ENCODE measurements at places on chromosomes 11 and 22.
A peak's percentile ranks its signal among the peaks of the same experiment; 100 is the strongest.

GRCh38 chr22:40965936-40966725 is 15.0 kb downstream of the RBX1 start:
- peak; percentile 90 for DNase-seq

- peak; percentile 98 for DNase-seq
These were observed 58.2 kb upstream of the FTH1 start for GRCh38 chr11:62025487-62026105.

- DNase-seq = no peak
These were observed 28.0 kb downstream of the PRDM10 start for GRCh38 chr11:129974672-129975071.

DNA sequence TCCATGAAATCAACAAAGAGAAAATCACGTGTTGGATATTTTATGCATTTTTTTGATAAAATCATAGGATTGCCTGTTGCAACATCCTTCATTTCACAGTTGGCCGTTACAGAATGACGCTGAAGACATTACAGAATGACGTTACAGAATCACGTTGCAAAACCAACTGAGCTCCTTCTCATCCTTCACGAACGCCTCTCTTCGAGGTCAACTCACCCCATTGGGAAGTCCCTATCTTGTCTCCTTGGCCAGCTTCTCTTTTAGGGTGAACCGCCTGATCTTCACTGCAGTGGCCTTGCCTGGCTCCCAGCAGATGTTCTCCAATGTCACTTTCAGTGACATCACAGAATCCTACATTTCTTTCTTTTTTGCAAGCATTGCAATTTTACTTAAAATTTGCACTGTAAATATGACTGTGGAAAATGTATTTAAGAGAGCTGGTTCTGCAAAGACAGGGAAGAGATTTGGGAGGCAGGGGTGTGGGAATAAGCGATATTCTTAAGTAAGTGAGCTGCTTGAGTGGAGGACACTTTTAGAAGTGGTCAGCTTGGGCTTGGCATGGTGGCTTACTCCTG is 5.1 kb downstream of the KRTAP5-7 start:
- DNase-seq = no peak

DNA sequence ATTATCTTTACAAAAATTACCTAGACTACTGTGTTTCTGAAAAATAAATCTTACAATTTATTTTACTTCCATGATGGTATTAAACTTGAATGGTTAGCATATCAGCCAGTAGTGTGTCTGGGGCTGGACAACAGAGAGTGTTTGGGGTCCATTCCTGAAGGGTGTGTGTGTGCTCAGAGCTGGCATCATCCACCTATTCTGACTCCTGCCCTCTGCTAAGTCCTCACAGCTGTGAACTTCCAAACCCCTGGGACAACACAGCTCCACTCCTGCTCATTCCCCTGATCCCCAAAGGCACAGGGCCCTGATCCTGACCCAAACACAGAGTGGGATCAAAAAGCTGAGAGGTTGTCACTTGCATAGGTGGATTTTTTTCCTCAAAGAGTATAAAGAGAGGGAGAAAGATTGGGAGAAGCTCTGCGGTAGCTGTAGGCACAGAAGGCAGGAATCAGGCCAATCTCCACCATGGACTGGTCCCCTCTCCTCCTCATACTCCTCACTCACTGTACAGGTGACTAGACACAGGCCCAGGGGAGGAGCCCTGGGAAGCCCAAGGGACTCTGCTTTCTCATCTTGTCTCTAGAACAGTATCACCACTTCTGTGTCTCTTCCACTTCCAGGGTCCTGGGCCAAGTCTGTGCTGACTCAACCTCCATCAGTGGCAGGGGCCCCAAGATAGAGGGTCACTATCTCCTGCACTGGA is 55.7 kb upstream of the TOP3B start:
- no peak for DNase-seq

DNA sequence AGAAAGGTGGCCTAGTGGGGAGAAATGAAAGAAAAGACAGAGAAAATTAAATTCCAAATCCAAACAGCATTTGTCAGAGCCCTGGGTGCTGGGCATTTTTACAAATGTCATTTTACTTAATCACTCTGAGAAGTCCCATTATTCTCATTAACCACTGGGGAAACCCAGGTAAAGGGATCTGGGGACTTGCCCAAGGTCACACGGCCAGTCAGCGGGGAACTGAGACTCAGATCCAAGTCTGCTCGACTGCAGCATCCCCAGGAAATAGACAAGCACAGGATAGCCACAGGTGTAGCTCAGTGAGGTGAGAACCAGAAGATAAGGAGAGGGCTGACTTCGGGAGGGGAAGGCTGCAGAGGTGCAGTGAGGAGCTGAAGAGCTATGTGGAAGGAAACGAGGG is 7.9 kb downstream of the NRXN2 start:
- no peak for DNase-seq

- no peak for DNase-seq
These were observed 122.3 kb downstream of the MSANTD4 start for GRCh38 chr11:105899772-105900171.

DNA sequence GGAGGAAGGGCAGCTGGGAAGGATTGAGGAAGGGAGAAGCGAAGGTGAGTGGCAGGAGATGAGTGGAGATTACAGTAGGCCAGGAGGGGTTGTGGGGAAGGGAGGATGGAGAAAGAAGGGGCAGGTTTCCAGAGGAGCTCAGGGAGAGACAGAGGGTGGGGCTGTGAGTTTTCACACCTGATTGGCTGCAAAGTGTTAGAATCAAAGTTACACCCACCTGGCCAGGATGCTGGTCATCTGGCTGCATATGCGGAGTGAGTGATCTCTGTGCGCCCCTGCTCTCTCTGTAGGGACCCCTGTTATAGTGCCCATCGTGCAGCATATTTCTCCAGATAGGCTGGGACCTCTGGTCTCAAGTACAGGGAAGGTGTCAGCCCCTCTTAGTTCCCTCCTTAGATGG is 18.3 kb downstream of the AMPD3 start:
- no peak for DNase-seq

GRCh38 chr11:34548278-34548677 is 34.7 kb upstream of the ELF5 start:
- no peak for DNase-seq

- peak; percentile 94 for DNase-seq
These were observed at the start of gene CTSD for GRCh38 chr11:1763796-1764661. TSS of gene CTSD (minus strand) at chr11:1763927. CDS start at chr11:1763859, 68 bp downstream.

DNA sequence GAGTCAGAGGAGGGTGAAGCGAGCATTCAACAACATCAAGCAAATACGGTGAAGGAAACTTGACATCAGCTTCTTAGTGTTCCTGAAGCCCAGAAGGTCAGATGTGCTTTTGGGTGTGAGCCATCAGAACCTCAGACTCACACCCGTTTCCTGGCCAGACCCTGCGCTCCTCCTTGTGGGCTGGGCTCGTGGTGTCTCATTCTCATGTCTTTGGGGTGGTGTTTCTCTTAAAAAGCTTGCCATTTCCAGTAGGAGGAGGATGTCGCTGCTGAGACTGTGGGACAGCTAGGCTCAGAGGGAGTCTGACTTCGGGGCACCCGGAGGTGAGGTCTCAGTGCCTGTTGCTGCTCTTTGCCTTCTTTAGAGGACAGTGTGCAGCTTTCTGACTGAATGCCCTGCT is 24.2 kb downstream of the PPFIBP2 start:
- DNase-seq = peak; percentile 11

- DNase-seq = no peak
These were observed 46.4 kb downstream of the RCN1 start for GRCh38 chr11:32137263-32137662.

- no peak for DNase-seq
These were observed 145.9 kb downstream of the CEP164 start for GRCh38 chr11:117473481-117474091.

GRCh38 chr11:12497431-12497830 is 120.1 kb downstream of the PARVA start:
- DNase-seq = no peak

DNA sequence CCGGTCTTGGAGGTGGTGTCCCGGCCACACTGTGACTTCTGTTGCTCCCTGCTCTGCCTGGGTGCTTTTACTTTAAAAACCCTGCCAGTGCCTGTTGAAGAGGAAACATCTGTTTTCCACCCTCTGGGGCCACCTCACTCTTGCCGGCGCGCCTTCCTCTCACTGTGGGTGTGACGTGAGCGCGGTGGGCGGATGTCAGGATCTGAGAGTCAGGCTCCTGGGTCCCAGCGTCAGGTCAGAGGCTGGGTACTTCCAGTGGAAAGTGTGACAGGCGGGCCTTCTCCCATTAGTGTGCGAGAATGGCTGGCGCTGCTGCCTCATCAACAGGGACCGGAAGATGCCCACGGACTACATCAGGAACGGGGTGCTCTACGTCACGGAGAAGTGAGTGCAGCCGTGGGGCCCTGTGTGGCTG is 54.2 kb downstream of the GRAMD4 start:
- peak; percentile 87 for DNase-seq

DNA sequence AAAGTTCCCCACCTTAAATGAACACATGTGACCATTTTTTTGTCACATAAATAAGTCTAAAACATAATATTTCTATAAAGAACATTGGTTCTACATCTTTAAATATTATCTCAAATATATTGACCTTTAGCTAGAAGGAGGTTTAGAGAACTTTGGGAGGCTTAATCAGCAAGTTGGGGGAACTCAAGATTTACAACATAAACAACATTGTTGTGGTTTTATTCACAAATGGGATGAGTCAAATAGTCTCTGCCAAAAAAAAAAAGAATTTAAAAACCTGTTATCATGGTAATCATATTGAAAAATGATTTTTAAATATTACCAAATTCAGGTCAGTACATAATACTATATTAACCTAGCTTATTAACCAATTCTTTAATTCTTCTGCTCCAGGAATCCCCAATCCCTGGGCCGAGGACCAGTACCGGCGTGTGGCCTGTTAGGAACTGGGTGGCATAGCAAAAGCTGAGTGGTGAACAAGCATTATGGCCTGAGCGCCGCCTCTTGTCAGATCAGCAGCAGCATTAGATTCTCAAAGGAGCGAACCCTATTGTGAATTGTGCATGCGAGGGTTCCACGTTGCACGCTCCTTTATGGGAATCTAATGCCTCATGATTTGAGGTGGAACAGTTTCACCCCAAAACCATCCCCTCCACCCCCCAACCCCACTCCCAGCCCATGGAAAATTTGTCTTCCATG is 98.2 kb downstream of the RDX start:
- DNase-seq = no peak

DNA sequence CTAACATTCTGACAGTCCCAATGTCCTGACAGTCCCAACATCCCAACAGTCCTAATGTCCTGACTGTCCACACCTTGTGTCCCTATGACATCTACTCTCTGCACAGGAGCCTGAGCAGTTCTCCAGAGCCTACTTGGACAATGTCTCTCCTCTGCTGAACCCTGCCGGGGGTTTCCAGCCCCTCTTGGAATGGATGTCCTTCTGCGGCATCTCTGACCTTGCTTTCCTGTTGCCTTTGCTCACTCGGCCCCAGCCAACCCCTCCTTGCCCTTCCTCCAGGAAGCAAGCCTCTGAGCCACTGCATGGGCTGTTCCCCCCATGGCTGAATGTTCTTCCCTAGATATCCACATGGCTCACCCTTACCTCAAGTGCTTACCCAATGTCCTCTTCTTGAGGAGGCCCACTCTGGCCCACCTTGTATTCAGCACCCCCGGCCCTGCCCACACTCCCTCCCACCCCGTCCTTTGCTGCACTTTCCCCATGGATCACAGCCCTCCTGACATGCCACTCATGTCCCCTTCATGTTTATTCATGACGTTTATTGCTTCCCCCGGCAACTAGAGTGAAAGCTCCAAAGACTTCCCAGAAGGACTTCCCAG is 59.5 kb downstream of the DHCR7 start:
- peak; percentile 27 for DNase-seq

- DNase-seq = no peak
These were observed 7.5 kb upstream of the CRKL start for GRCh38 chr22:20909543-20910303.

DNA sequence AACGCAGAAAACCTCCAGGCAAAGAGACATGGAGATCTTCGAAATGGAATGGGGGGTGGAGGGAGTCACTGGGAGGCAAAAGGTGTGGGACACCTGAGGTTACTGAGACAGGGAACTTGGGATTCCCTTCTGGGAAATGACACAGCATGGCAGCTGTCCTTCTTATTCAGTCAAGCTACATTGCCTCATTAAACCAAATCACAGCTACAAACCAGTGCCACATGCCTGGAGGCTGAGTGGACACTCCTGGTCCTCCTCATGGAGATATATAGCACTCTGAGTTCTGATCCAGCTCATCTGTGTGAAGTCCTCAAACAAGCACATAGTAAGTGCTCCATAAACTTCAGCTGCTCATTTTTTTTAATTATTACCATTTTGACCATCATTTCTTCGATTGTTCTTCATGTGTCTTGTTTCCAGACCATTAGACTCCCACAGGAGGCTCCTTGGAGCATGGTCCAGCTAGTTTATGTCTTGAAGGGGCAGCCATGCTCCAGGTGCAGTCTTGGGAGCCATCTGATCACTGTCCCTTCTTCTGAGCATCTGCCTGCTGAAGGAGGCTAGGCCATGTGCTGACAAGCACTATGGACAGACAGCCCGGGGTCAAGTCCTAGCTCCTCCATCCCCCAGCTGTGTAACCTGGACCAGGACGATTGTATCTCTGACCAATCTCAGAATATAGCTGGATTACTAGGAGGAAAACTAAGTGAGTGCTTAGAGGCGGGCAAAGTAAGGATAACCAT is 9.7 kb upstream of the FXYD2 start:
- DNase-seq = no peak

DNA sequence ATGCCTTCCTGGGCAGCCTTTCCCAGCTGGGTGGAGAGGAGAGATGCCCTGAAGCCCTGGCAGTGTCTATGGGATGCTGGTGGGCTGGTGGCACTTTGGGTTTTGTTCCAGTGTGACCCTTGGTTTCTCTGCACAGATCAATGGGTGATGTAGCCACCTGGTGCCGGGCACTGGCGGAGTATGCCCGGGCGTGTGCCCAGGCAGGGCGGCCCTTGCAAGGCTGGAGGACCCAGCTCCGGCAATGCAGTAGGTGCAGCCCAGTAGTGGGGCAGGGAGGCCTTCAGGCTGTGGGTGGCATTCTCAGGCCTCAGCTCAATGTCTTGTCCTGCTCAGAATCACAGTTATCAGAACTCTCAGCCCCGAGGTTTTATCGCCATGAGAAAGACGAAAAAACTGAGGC is 11.9 kb downstream of the OTOG start:
- DNase-seq = no peak

- peak; percentile 80 for DNase-seq
These were observed 271.5 kb upstream of the PDGFD start for GRCh38 chr11:104435494-104435893.

GRCh38 chr11:18987454-18988231 is 48.4 kb upstream of the MRGPRX1 start:
- no peak for DNase-seq

Measured in hematopoietic multipotent progenitor cell treated with erythropoietin and hydrocortisone succinate and interleukin-3 and kit ligand, for 4 days (in vitro differentiated cells).